Ammon's horn (tissue), 1 donor: ENCODE measurements at places on chromosomes 16 and 17.

- no peak for DNase-seq
These were observed 233.7 kb upstream of the SDK2 start for GRCh38 chr17:73877962-73878361.

DNA sequence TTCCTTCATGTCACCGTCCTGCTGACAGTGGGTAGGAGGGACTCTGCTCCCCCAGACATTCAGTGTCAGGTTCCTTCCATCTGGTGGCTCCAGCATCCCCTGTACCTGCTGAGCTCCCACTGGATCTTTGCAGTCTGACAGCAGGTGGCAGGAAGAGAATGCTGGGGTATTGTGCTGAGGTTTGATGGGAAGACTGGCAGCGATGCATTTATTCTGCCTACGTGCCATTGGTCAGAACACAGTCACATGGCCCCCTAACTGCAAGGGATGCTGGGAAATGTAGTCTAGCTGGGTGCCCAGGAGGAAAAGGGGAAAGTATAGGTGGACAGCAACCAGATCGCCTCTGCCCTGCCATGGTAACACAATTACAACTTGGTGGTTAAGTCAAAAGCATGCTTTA, 44.4 kb downstream of the IRX3 start:
- DNase-seq: no peak

GRCh38 chr16:85381738-85382592, 231.2 kb upstream of the GSE1 start:
- DNase-seq: no peak

GRCh38 chr17:81402981-81403467, 7.8 kb downstream of the BAHCC1 start:
- DNase-seq: no peak

GRCh38 chr17:39461926-39462569, 762 bp downstream of the CDK12 start:
- peak; percentile 61 for DNase-seq

DNA sequence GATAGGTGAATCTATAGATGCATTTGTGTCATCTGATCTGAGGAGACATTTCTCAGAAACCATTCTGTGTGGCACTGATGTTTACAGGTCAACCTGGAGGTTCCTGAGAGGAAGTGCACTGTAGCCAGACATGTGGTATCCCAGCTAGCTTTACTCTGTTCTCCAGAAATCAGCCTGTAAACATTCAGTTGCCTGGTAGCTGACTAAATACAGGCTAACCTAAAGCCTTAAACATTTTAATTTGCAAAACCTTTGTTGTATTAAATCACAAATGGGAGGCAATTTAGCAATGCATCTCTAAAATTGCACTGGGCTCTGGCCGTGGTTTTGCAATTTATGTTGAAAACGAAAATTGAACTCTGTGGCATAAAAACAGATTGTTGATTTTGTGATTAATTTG, 207.6 kb downstream of the FTO start:
- no peak for DNase-seq

GRCh38 chr17:3471599-3471998, at the start of gene SPATA22:
TSS of gene SPATA22 (minus strand) at chr17:3471819. CDS start at chr17:3469325, 2,494 bp downstream.
- DNase-seq: no peak

GRCh38 chr16:10620120-10620519, 39.7 kb upstream of the EMP2 start:
- DNase-seq: no peak

- no peak for DNase-seq
These were observed 719 bp downstream of the PMFBP1 start for GRCh38 chr16:72171236-72171635.

GRCh38 chr17:15332338-15332737, 9.1 kb downstream of the TEKT3 start:
- no peak for DNase-seq

- DNase-seq: peak; percentile 98
These were observed at the start of gene ZNF200 for GRCh38 chr16:3234857-3235561. TSS of gene ZNF200 (minus strand) at chr16:3235158. CDS start at chr16:3233755, 1,403 bp downstream.

- DNase-seq: peak; percentile 79
These were observed 723 bp upstream of the SPAG5 start for GRCh38 chr17:28599311-28600184.

DNA sequence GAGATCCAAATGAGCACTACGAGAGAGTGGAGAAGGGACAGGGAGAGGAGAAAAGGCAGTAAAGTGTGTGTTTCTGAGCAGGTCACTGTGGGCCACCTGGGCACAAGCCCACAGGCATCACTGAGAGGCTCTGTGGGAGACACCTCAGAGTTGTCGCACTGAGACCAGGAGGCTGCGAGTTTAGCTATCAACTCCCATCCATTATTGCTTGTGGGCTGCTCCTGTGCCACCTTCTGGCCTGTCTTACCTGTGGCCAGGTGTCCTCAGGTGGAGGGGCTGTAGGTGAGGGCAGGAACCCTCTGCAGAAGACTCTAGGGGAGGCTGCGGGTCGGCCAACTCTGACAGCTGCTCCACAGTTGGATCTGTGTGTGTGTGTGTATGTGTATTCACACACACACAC, 2.5 kb upstream of the PRR29 start:
- DNase-seq: no peak

GRCh38 chr16:59210955-59211541, 476.9 kb upstream of the GOT2 start:
- DNase-seq: peak; percentile 11

DNA sequence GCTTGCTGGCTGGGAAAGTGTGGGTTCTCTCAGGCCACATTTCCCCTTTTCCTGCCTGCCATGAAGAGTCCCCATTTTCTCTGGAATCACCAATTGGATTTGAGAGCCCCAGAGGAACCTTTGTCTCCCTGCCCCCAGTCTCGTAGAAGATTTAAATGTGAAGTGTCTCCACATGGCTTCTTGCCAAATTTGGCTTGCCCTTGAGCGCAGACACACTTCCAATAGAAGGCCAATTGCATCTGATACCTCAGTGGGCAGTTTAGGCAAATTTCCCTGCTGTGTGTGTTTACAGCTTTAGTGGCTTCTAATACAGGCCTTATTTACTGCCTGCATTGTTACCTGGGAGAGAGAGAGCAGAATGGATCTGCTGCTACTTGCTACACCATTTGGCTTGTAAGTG, 29.7 kb downstream of the CDK5R1 start:
- DNase-seq: no peak

DNA sequence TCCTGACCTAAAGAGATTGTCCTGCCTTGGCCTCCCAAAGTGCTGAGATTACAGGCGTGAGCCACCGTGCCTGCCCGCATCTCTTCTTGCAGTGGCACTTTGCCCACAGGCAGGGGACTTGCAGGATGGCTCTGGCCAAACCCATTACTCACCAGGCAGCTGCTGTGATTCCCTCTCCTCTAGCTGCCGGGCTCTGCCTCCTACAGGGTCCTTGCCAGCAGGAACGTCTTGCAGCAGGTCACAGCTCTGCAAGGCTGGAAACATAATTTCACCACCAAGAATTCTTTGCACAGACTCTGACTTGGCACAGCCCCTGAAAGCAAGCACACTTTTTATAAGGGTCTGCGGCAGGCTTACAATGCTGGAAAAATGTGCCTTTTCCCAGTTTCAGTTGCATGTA, 20.3 kb downstream of the COX4I1 start:
- no peak for DNase-seq

DNA sequence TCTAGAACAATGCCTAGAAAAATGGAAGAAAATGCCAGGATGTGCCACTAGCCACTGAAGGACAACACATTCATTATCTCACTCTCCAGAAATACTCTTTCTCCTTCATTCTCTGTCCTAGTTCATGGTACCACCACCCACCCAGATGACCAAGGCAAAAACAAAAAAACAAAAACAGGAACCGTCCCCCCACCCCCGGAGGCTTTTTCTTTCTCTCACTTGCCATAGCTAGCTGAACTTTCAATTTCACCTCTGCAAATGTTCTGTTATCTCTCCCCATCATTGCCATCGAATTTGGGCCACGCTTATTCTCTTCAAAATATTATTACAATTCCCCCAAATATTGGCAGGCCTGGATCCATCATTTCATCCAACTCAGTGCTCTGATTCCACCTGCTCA, 49.0 kb downstream of the SOX9 start:
- no peak for DNase-seq

- no peak for DNase-seq
These were observed 19.2 kb downstream of the RAI1 start for GRCh38 chr17:17700251-17700969.

GRCh38 chr16:28923231-28923587, 1.8 kb downstream of the RABEP2 start:
- no peak for DNase-seq

DNA sequence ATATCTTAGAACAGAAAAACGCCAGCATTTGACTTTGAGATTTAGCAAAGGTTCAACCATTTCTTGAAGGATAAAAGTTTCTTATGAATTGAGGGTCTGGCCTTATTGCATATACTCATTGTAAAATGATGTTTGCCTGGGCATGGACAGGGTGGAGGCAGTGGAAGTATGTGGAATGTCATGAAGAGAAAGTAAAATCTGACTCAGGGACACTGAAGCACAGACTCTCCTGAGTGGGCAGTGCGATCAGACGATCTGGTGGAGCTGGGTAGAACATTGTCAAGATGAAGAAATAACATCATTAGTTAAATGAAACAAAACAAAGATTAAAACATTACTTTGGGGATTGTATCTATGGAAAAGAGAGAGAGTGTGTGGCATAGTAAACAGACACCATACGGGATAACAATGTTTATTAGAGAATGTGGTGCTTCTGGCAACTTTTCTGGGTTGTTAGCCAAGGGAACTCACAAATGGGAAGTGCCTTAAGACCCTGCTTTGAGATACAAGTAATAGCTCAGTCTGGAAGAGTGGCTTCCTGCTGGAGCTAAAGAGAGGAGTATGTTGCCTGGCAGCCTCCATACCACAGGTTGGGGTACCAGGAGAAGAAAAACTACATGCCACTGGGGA, 4.4 kb downstream of the MAP3K3 start:
- no peak for DNase-seq

DNA sequence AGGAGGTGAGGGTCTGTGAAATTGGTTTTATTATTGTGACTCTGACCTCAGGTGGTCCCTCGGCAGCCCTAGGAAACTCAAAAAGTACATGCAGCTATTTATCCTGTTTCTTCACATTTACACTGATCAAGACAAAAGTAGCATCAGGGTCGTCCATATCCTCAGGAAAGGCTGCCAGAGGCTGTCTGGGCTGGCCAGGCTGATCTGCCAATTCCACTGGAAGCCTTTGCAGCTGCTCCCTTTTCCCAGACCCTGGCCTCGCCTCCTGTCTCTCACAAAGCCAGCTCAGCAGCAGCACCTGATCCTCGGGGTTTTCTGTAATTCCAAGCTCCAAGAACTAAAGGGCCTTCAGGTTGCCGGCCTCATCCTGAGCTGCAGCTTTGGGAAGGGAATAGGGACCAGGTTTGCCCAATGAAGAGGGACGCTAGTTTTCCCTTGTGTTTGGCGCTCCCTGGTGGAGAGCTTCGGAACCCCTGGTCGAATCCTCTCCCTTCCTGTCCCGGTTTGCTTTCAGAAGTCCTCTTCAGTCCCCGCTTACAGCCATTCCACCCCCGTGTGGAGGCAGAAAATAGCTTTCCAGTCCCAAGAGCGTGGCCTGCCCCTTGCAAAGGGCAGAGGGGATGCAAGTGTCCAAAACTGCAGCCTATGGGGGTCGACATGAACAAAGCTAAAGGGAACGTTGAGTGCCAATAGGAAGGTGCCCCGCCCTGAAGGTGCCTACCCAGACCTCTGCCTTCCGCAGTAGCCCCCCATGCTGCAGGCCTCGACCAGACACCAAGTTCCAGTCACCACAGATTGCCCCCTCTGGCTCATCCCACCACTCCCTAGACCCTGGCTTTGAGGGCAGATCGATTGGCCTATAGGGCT, 13.4 kb downstream of the MFSD6L start:
- peak; percentile 69 for DNase-seq

- DNase-seq: peak; percentile 28
These were observed 12.2 kb upstream of the VAT1L start for GRCh38 chr16:77775911-77776909.

GRCh38 chr17:44933824-44934744, 13.5 kb downstream of the KIF18B start:
- no peak for DNase-seq

DNA sequence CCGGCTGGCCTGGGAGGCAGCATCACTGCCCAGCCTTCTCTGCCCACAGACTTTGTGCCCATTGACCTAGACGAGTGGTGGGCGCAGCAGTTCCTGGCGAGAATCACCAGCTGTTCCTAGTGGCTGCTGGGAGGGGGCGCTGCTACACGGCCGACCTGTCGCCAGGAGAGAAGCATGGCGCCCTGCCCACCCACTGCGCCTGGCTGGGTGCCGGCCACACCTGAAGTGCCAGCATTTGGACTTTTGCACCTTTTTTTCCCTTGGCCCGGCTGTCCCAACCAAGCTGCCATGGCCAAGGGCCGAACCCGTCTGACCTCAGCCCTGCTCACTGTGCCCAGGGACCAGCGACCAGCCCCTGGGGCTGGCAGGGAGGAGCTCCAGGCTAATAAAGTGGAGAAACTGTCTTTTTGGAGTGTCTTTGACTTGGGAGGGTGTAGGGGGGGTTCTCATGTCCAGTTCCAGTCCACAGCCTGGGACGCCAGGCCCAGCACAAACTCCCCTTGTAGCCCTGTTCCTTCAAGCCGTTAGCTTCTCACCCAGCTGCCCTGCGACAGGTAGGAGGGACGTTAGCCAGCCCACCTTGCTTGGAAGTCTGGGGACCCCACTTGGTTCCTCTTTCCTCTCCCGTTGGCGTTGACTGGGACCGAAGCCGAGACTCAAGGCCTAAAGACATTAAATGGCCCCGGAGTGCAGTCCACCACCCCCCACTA, 939 bp upstream of the WDR90 start:
- no peak for DNase-seq

- no peak for DNase-seq
These were observed 148.9 kb upstream of the CIBAR2 start for GRCh38 chr16:85261204-85261603.

GRCh38 chr16:2530629-2531318, 434 bp downstream of the CEMP1 start:
- DNase-seq: no peak
